AG04450 (cell line): ENCODE measurements at places on chromosomes 13 and 19.

DNA sequence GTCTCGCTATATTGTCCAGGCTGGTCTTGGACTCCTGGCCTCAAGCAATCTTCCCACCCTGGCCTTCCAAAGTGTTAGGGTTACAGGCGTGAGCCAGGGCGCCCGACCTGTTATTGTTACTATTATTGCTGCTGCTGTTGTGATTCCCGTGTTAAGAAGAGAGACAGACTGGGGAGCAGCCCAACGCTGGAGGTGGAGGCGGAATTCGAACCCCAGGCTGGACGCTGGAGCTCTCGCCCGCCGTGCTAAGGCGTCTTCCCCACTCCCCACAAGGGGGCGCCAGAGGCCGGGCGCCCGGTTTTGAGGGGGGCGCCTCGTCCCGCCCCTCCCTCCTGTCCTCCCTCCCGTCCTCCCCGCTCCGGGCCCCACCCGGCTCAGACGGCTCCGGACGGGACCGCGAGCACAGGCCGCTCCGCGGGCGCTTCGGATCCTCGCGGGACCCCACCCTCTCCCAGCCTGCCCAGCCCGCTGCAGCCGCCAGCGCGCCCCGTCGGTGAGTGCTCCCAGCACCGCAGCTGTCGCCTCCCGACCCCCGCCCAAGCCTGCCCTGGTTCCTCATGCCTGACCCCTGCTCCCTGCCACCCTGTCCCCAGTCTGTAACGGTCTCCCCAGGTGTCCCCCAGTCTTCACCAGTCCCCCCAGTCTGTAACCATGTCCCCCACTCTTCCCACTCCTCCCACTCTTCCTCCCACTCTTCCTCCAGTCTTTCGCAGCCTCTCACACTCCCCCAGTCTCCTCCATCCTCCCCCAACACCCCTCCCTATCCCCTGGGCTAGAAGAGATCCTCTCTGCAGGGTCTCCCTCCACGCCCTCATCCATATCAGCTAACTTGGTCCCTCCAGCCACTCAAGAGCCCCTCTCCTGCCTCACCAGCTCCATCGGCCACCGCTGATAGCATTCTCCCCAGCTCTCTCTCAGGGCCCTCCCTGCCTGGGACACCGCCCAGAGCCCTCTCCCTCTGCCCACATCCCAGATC is at the start of gene EHD2:
Gene EHD2, plus strand, starts transcription at position 377 of the 976 bp plus-strand sequence. CDS start 3,191 bp downstream, outside the sequence.
- DNase-seq, result peak; percentile 48

DNA sequence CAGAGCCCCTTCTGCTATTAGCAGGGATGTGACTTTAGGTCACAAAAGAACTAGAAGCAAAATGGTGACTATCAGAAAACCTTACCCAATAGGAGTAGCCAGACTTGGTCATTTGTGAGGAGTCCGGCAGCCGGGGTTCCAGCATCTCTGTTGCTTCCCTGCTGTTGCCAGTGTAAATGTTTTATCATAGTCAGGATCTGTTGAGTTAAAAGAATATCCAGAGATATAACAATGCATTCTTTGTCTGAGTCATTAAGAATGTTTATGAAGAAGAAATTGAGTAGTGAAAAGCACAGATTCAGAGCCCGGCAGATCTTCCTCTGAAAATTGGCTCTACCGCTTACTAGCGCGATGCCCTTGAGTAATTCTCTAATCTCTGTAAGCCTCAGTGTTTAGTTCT is 84.2 kb downstream of the COL4A2 start:
- no peak for DNase-seq

DNA sequence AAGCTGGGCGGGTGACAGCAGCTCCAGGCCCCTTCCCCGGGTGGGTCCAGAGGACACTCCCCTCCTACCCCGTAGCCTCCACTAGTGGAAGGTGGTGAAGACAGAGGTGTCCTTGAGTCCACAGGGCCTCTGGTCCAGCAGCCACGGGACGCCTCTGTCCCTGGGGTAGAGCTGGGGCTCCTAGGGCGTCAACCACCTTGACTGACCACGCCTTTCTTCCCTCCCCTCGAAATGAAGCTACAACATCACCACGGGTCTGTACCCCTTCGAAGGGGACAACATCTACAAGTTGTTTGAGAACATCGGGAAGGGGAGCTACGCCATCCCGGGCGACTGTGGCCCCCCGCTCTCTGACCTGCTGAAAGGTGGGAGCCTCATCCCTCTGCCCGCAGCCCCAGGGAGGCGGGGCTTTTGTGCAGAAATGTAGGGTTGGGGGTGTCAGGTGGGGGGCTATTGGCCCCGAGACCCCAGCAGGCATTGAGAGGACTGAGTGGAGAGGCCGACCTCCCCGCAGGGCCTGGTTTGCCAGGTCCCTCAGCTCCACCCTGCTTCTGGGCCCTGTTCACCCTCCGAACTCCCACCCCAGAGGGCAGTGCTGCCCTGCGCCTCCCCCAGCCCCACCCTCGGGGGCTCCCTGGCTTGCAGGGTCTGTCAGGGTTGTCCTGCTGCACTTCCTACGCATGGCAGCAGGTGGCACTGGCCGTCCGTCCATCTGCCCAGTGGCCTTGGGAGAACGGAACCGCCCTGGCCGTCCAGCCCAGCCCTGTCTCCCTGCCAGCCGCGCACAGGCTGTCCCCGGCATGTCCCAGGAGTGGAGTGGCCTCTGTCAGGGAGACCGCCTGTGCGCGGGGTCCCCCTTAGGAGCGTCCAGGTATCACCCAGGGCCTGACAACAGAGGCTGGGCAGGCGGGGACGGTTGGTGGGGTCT is 15.7 kb downstream of the STK11 start:
- DNase-seq, result no peak

DNA sequence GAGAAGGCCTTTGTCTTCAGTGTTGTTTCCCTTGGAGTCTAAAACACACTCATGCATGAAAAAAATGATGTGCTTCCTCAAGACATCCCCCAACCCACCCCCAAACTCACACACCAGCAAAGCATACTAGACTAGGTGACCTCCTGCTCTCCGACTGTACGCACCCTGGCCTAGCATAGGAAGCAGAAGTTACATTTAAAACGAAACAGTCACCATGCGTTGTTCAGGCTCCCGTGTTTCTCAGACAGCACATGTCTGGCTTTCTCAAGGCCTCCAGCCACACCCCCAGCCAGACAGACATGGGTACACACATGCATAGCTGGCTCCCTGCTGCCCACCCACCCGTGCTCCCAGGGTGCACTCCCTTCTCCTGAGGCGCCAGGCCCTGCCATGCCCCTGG is 28.7 kb upstream of the C1QTNF9 start:
- DNase-seq, result no peak

GRCh38 chr19:1189419-1189818 is 15.4 kb upstream of the SBNO2 start:
- DNase-seq, result no peak
